ENCODE measurements at places on chromosomes 16 and 17.

- no peak for DNase-seq
Observed at GRCh38 chr17:67499685-67500084, 122.6 kb downstream of the PITPNC1 start.

DNA sequence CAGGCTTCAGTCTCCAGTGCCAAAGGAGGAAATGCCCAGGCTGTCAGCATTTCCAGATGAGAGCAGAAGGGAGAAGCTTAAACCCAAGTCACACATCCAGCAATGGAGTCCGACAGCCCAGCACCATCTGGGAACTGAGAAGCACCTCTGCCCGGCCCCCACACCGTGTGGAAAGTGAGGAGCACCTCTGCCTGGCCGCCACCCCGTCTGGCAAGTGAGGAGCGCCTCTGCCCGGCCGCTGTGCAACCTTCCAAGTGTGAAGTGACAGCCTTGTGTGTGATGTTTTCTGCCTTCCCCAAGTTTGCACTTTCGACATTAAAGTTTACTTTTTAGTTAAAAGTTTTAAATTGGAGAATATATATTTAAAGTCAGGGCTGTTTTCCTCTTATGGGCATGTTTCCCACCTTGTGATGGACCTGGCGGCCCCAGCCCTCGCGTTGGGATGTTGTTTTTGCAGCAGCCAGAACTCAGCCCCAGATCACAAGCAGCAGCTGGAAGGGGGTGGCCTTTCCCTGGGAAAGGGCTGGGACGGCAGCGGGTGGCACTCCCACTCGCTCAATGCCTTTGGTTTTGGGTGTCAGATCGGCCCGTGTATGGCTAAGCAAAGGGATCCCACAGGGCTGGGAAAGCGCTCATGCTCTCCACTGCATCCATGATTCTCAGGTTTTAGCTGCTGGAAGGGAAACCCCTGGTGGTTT is 7.2 kb downstream of the CCDC137 start:
- no peak for DNase-seq

DNA sequence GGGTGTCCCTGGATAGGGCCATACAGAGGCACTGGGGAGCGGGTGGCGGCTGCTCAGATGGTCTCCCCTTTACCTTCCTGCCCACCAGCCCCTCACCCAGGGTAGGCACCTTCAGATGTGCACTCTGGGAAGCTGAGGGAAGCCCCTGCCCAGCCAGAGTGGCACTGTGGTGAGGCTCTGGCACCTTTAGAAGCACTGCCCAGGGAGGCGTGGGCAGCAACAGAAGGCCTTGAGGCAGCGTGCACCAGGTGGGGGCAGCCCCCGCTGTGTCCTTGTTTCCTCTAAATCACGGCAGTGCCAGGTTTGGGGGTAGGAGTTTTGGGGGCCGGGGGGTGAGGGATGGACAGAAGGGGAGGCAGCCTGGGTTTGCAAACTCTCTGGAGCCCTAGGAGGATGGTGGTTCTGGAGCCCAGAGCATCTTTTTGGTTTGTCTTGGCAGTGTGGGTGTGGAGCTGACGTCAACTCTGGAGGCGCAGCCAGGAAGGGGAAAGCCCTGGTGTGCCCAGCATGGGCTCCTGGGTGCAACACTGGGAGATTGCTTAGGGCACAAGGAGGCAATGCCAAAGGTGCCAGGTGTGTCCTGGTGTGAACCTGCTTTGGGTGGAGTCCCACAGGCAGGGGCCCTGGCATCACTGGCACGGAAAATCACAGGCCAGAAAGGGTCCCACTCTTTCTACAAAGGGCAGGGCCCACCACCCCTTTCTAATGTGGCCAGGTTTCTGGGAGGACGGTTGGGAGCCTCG is 23.1 kb upstream of the CDC42EP4 start:
- DNase-seq: no peak

DNA sequence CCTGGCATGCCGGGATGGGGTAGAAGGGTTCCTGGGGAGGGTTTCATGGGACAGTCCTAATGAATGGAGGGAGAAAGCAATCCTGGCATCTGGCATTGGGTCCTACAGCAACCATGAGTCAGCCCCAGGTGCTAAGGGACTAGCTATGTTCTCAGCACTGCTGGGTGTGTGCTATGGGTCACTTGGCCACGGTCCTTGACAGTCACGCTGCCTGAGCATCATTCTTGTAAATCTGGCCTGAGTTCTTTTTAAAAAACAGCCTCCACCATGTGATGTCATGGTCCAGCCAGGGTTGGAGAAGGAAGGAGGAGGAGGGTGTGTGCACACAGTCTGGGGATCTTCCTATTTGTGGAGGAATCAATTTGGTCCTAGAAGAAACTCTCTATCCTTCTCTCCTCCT is 6.2 kb upstream of the RAMP2 start:
- DNase-seq: no peak

GRCh38 chr16:85170590-85171003 is 58.3 kb upstream of the CIBAR2 start:
- no peak for DNase-seq

DNA sequence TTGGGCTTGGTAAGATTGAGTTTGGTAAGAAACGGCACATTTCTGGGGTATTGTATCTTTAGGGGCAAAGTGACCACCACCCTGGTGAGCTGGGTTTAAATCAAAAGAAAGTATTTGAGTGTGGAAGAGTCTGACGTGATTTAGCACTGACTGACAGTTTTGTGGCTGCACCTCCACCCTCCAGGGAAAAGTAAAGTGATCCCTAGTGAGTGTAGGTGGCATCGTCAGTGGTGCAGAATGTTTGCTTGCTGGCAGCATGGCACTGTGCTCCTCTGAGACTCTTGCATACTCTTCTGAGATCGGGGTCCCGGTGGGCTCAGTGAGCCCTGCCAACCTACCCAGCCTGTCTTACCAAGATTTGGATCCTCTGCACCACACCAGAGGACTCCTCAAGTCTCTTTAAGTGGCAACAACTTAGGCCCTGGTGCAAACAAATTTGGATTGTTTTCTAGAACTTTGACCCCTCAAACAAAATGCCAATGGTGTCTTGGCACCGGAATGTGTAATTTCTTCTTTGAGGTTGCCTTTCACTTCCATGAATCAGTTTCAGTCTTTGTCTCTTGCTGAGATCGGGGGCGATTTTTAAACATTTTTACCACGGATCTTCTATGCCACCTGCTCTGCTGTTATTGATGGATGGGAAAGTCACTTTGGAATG is 2.8 kb downstream of the PRKCB start:
- DNase-seq: no peak

DNA sequence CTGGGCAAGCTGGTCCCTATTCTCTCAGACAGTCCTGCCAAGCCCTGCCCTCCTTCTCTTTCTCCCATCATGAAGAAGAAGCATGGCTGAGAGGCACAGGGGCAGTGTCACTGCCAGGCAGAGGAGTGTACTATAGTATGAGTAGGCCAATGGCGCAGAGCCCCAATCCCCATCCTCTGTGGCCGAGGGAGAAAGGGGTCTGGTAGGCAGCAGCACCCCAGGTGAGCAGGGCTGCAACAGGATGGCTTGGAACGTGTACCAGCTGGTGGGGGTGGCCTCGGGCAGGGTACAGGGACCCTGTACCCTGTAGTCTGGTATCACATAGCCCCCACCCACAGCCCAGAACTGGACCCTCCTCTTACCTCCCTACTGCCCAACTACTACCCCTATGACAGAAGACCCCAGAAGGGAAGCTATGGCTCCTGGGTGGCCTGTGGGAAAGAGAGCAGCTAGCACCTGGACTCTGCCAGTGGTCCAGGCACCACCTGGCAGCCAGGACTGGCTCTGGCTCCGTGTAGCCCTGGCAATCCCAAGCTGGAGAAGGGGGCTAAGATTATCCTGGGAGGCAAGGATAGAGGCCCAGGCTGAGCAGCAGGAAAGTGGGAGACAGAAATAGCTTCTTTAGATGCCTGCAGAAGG is 4.4 kb downstream of the SMARCD2 start:
- DNase-seq: no peak

DNA sequence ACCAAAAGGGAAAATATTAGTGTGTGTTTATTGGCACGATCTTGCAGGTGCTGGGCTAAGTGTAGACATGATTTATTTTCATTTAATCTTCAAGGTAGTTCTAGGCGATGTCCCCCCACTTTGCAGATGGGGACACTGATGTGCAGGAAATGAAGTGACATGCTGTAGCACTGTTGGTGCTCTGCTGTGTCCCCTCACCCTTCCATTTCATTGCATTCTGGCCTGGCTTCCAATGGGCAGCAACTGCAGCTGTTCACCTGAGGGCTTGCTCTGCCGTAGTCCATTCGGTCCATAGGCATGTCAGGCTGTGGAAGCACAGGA is 123.9 kb downstream of the PRKCB start:
- DNase-seq: no peak

- DNase-seq: no peak
Observed at GRCh38 chr16:87528690-87529579, 36.1 kb upstream of the ZCCHC14 start.

DNA sequence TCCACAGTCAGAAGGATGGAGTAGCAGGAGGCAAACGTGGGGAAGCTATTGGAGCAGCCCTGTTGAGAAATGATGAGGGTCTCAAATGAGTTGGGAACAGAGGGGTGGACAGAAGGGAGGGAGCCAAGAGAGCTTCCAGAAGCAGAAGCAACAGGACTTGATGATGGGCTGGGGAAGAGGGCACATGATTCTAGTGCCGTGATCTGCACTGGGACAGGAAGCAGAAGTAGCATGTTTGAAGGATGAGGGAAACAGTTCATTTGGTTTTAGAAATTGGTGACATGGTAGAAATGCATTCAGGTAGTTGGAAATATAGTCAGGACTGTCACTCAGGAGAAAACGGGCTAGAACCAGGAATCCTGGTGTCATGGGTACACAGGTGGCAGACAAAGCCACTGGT is 19.4 kb downstream of the EMP2 start:
- DNase-seq: no peak

DNA sequence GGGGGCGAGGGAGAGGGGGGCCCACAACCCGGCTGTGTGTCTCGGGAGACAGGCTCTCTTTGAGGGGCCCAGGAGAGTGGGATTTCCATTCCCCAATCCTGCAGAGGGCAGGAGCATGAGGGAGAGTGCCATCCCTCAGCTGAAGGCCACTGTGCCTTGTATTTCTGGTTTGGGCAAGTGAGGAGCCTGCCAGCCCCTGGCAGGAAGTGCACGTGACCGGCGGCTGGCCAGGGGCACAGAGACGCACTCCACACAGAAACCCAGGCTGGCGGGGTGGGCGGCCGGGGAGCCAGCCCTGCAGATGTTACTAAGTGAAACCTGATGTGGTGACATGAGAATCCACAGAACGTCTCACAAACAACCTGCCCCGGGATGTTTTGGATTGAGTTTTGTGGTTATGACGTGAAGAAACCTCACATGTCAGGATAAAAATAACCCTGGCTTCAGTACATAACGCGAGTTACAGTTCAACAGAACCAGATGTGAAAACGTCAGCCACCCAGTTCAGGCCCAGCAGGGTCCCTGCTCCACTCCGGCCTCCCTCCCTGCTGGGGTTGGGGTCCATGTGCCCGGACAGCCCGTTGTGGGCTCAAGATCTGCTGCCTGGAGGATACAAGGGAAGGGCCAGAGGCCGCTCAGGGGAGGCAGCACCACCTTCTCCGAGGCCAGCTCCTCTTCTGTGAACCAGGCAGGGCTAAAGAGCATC is 51.7 kb upstream of the MTSS2 start:
- no peak for DNase-seq

GRCh38 chr16:48106446-48106845 is 49.3 kb downstream of the ABCC12 start:
- DNase-seq: no peak

DNA sequence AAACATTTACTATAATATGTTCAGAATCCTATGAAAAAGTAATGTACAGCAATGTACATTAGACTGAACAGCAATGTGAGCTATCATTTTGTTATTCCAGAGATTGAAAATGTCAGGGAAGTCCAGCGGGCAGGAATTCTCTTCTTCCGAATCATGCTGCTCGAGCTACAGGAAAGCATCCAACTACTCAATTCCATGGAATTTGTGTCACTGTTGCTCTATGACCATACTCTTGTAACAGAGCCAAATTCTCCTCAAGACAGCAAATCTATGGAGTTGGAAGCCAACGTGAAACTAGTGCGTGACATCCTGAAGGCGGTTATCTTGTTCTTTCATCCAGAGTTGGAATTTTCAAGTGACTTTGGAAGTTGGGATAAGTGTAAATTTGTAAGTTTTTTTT is 24.8 kb upstream of the NSRP1 start:
- DNase-seq: no peak

- no peak for DNase-seq
Observed at GRCh38 chr17:79272666-79273219, 198.1 kb downstream of the ENGASE start.

DNA sequence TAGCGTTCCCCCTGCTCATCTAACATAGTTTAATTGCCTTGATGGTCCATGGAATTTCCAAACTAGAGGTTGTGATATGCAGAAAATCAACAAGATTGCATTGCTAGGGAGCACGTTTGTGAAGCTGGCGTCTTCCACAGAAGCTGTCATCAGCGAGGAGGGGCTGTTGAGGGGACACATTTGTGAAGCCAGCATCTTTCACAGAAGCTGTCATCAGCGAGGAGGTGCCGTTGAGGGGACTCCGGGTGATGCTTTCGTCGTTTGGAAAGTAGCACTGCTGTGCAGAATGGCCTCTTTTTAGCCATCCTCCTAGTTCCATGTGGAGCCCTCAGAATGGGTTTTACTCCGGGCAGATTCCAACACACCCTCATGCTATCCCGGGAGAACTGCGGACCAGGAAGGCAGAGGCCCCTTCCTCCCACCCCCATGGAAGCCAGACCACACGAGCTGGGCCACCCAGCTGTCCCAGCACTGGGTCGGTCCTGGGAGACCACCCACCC is 119.6 kb upstream of the CHMP6 start:
- DNase-seq: no peak

DNA sequence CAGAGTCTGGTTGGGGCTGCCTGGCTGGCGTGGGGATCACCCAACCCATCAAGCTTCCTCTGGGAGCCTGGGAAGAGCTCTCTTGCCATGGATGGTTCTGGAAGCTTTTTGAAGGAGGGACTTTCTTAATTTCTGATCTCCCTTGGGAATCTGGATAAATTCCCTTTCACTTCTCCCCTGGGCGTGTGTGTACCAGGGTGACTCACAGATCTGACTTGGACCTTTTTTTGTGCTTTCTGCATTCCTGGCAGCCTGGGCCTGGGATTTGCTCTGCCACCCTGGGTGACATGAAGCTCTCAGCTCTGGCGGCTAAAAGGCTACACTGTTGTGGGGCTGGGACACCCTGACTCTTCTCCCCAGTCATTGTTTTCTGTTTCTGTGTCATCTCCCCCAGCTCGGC is 70.1 kb downstream of the ABCC1 start:
- no peak for DNase-seq

DNA sequence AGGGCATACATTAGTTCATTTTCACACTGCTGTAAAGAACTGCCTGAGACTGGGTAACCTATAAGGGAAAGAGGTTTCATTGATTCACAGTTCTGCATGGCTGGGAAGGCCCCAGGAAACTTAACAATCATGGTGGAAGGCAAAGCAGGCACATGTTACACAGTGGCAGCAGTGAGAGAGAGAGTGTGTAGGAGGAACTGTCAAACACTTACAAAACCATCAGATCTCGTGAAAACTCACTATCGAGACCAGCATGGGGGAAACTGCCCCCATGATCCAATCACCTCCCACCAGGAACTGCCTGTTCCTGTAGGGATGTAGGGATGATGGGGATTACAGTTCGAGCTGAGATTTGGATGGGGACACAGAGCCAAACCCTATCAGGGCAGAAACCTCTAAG is 17.2 kb downstream of the NUBP1 start:
- DNase-seq: no peak
